Right atrium auricular region (tissue), 2 donors: ENCODE measurements at places on chromosomes 16 and 17. TPM values are rescaled to one million over a fixed set of nuclear protein-coding genes. Genes with fewer than 3 reads are reported as not detected.

SRRM2 gene
- 118 TPM for total RNA-seq

KRT10 gene
- total RNA-seq = 21.5 TPM

CDK10 gene
- 13.8 TPM for total RNA-seq

CFAP97D1 gene
- not detected for total RNA-seq

KCNH4 gene
- 0.15 TPM for total RNA-seq

DNA sequence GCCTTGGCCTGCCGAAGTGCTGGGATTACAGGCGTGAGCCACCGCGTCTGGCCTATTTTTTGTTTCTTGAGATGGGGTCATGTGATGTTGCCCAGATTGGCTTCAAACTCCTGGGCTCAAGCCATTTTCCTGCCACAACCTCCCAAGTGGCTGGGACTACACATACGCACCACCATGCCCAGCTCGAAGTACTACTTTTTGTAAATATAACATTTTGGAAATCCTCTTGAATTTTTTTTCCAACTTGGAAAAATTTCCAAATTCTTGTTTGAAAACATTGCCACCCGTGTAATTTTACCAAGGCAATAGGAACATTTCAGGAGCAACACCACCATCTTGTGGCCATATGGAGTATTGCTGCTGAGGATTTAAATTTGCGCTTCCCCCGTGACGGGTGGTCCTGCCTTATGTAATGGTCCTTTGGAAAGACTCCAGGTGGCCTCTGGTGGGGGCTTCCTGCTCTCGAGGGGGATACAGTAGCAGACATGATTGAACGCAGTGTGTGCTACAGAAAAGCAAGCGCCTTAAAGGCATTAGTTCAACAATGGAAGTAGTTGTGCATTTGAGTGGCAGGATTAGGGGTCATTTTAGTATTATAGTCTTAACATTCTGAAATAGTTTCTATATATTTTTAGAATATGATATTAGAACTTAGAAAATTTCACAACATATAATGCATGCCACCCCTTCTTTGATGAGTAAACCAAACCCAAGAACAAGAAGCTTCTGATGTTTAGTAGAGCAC, 8.0 kb downstream of the FLYWCH1 start:
- no peak overlapping the region for H3K4me3 ChIP-seq
- H3K27me3 ChIP-seq = no peaks in the 10 kb centered on the region
- H3K36me3 ChIP-seq = peaks cover 17% of the 10 kb centered on the region
- H3K4me1 ChIP-seq = no peaks in the 10 kb centered on the region
- peak; percentile 78 for DNase-seq

GRCh38 chr16:49051576-49051975, 230.1 kb downstream of the CBLN1 start:
- H3K36me3 ChIP-seq = no peaks in the 10 kb centered on the region
- no peaks in the 10 kb centered on the region for H3K4me1 ChIP-seq
- DNase-seq = no peak
- no peak overlapping the region for H3K27ac ChIP-seq
- H3K27me3 ChIP-seq = no peaks in the 10 kb centered on the region

GRCh38 chr16:71303938-71304337, 14.7 kb upstream of the CMTR2 start:
- no peak overlapping the region for H3K27ac ChIP-seq
- H3K4me3 ChIP-seq = no peak overlapping the region
- H3K27me3 ChIP-seq = no peaks in the 10 kb centered on the region
- no peaks in the 10 kb centered on the region for H3K36me3 ChIP-seq

- DNase-seq = no peak
- no peak overlapping the region for H3K27ac ChIP-seq
- peaks cover 36% of the 10 kb centered on the region for H3K36me3 ChIP-seq
- peaks cover 13% of the 10 kb centered on the region for H3K4me1 ChIP-seq
- H3K4me3 ChIP-seq = no peak overlapping the region
- no peaks in the 10 kb centered on the region for H3K27me3 ChIP-seq
Observed at GRCh38 chr16:28875134-28876018, 2.9 kb upstream of the ATP2A1 start.

- H3K27me3 ChIP-seq = no peaks in the 10 kb centered on the region
- no peaks in the 10 kb centered on the region for H3K4me1 ChIP-seq
- H3K4me3 ChIP-seq = no peak overlapping the region
- no peak for DNase-seq
- peaks cover 13% of the 10 kb centered on the region for H3K36me3 ChIP-seq
Observed at GRCh38 chr17:30433514-30433913, 43.7 kb upstream of the GOSR1 start.

DNA sequence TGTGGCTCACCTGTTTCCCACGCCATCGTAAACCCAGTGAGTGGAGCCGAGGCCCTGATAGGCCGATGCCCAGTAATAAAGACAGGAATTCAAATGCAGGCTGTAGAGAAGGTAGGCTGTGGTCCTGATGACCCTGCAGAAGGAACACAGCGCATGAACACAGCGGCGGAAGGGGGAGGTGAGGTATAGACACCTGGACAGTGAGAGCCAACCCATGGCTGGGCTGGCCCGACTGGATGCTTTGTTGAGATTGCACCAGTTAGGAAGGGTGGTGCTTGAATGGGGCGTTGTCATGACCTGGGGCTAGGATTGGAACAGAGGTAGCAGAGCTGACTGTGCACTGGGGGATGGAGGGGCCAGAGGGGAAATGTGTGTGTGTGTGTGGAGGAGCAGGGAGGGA, 59.2 kb downstream of the CNGB1 start:
- no peak overlapping the region for H3K27ac ChIP-seq
- H3K4me3 ChIP-seq = no peak overlapping the region
- no peaks in the 10 kb centered on the region for H3K36me3 ChIP-seq
- no peak for DNase-seq
- no peaks in the 10 kb centered on the region for H3K4me1 ChIP-seq

- H3K36me3 ChIP-seq = no peaks in the 10 kb centered on the region
- H3K4me1 ChIP-seq = no peaks in the 10 kb centered on the region
- DNase-seq = peak; percentile 78
- H3K27me3 ChIP-seq = no peaks in the 10 kb centered on the region
- peak overlapping the region; percentile 38 for H3K4me3 ChIP-seq
Observed at GRCh38 chr17:55576996-55577586, 65.8 kb upstream of the SMIM36 start.

- DNase-seq = no peak
- no peak overlapping the region for H3K4me3 ChIP-seq
- H3K36me3 ChIP-seq = no peaks in the 10 kb centered on the region
- no peak overlapping the region for H3K27ac ChIP-seq
- no peaks in the 10 kb centered on the region for H3K4me1 ChIP-seq
Observed at GRCh38 chr16:17160920-17161431, 309.8 kb downstream of the XYLT1 start.

DNA sequence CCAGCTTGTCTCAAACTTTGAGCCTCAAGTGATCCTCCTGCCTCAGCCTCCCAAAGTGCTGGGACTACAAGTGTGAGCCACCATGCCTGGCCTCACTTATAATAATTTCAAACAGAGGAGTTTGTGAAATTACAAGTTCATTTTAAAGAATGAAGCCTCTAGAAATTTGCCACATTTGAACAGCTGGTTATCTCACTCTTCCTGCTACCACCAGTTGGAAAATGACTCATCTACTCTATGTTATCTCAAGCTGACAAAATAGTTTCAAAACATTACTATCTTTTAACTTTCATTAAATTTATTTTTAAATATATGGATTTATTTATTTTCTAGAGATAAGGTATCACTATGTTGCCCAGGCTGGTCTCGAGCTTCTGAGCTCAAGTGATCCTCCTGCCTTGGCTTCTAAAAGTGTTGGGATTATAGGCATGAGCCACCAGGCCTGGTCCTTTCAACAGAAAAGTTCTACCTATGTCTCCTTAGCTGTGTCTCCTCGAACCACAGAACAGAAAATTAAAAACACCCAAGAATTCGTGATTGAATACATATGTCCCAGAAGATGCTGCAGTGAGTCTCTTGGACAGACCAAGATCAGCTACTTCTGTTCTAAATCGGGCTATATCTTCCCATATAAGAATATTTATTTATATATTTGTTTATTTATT, 47.6 kb downstream of the MYH13 start:
- H3K27me3 ChIP-seq = no peaks in the 10 kb centered on the region
- H3K4me3 ChIP-seq = no peak overlapping the region
- no peaks in the 10 kb centered on the region for H3K36me3 ChIP-seq
- no peaks in the 10 kb centered on the region for H3K4me1 ChIP-seq
- DNase-seq = no peak

- H3K27ac ChIP-seq = peak overlapping the region; percentile 92
- no peak for DNase-seq
- peaks cover 7% of the 10 kb centered on the region for H3K36me3 ChIP-seq
Observed at GRCh38 chr17:64157669-64158180, 27.8 kb upstream of the ERN1 start.
